A549 treated with ZK216348 at 1 μM for 4 hours (cell line): ENCODE measurements at places on chromosomes 2 and 18. TPM values are rescaled to one million over a fixed set of nuclear protein-coding genes. Genes with fewer than 3 reads are reported as not detected.

Gene RNF152
- 0.09 to 0.15 TPM in 2 of 5 replicates, not detected in the others for total RNA-seq

Gene GCG
- total RNA-seq, result not detected in 5 replicates

Gene ATP6V1B1
- total RNA-seq, result 1.2 to 2.5 TPM (median 2.0 TPM) in 5 replicates

Gene CHMP3
- 117 to 144 TPM (median 126 TPM) in 5 replicates for total RNA-seq

Gene ST6GAL2
- total RNA-seq, result 11.4 to 21.9 TPM (median 19.2 TPM) in 5 replicates

Gene MAP2
- 0.74 to 1.5 TPM (median 1.3 TPM) in 5 replicates for total RNA-seq

Gene CEP192
- 7.4 to 10.4 TPM (median 7.8 TPM) in 5 replicates for total RNA-seq
